ENCODE measurements at places on chromosomes 7 and 10. TPM values are rescaled to one million over a fixed set of nuclear protein-coding genes. Genes with fewer than 3 reads are reported as not detected.

The OR9A2 gene
- 1.2 TPM for total RNA-seq

The GHRHR gene
- not detected for total RNA-seq

The FLNC gene
- 271 TPM for total RNA-seq

The INMT gene
- not detected for total RNA-seq

The EIF5AL1 gene
- 0.54 TPM for total RNA-seq

The ACTL6B gene
- not detected for total RNA-seq

The PPP1R17 gene
- total RNA-seq = not detected

The PRDX3 gene
- 52.6 TPM for total RNA-seq

The SHTN1 gene
- total RNA-seq = 10.7 TPM

The ZNF248 gene
- total RNA-seq = 13.7 TPM

The PRRT4 gene
- 0.98 TPM for total RNA-seq

The NEBL gene
- total RNA-seq = 47.7 TPM

The GIMAP6 gene
- total RNA-seq = not detected

The ZNF783 gene
- 21.2 TPM for total RNA-seq

The NPTX2 gene
- 0.22 TPM for total RNA-seq

The CYCS gene
- total RNA-seq = 19.2 TPM

The PRF1 gene
- total RNA-seq = not detected

The BAMBI gene
- total RNA-seq = 65.1 TPM
